ENCODE measurements at places on chromosomes 16 and 17.

DNA sequence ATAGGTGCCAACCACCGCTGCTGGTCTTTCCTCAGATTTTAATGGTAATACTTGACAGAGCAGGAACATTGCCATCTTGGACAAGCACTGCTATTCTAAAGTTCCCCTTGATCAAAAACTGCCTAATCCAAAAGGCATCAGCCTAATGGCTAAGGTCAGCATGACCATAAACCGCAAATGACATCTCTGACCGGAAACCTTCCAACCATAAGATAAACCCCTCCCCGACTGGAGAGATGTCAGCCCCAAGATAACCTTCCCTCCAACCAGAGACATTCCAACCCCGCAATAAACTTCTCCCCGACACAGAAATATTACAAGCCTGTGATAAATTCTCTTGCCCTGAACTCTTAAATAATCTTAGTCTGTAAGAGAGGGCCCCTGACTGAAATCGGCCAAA, 7.4 kb upstream of the DHX40 start:
- DNase-seq = no peak

DNA sequence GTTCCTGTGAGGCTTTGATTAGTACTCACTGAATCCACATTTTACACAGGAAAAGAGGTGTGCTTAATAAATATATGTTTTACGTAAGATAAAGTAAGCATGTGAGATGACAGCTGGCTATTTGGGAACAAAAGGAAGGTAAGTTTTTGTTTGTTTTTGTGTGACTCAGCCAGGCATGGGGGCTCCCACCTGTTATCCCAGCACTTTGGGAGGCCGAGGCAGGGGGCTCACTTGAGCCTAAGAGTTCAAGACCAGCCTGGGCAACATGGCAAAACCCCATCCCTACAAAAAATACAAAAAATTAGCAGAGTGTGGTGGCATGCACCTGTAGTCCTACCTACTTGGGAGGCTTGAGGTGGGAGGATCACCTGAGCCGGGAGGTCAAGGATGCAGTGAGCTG, 17.9 kb downstream of the GPR142 start:
- no peak for DNase-seq

- DNase-seq = no peak
Observed at GRCh38 chr16:27149986-27150385, 53.3 kb upstream of the KDM8 start.

GRCh38 chr17:5225668-5226457, 8.8 kb downstream of the SCIMP start:
- no peak for DNase-seq

GRCh38 chr17:9538626-9539025, 37.0 kb downstream of the STX8 start:
- no peak for DNase-seq

- DNase-seq = no peak
Observed at GRCh38 chr16:80557037-80557436, 16.2 kb downstream of the DYNLRB2 start.

DNA sequence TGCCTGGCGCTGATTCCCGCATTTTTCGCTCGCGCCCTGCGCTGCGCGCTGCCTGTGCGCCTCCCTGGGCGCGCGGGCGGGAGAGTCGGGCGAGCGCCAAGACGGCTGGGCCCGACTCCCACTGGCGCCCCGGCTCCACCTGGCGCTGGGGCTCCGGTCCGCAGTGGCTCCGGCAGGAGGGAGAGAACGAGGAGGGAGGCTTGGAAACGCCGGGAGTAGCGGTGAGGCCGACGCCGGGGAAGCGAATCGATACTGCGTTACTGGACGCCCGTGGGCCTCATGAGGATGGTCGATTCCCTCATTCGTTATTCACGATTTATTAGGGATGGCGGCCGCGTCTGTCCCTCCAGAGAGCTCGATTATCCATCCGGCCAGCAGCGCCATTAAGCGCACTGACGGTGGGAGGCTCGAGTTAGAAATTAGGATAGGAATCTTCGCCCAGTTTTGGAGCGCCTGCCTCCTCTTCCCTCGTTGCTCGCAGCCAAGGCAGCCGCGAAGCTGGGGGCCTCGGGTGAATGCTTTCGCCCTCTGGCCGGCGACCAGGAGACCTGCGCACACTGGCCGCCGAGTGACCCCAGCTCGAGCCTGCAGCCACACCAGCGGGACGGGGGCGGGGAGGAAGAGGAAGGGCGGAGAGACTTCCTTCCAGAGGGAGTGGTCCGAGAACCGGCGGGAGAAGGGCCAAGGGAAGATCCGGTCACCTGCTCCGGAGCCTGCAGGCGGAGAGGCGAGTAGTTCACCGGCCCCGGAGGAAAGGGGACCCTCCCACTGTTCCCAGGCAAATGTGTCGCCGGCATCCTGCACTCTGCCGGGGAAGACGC, 1.3 kb upstream of the PCGF2 start:
- peak; percentile 49 for DNase-seq

DNA sequence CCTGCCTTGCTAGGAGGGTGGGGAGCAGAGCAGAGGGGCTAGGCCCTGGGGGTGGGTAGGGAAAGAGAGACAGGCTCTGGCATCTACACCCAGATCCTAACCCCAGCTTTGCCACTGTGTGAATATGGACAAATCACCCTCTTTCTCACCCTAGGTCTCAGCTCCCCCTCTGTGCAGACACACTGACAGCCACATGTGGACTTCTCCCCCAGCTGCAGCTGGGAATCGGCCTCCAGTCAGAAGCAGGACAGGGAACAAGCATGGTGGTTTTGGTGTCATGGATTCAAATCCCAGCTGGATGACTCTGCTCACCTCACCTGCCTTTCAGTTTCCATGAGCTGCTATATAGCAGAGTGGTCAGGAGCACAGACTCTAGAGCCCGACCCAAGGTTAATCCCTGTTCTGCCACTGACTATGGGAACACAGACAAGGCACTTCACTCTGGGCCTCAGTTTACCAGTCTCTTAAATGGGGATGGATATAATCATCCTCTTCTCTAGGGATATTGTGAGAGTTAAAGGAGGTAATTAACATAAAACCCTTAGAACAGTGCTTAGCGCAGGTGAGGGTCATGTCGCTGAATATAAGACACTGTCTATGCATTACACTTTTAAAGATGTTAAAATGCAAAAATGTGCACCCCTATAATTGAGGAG, 26.2 kb upstream of the MAP3K14 start:
- no peak for DNase-seq

DNA sequence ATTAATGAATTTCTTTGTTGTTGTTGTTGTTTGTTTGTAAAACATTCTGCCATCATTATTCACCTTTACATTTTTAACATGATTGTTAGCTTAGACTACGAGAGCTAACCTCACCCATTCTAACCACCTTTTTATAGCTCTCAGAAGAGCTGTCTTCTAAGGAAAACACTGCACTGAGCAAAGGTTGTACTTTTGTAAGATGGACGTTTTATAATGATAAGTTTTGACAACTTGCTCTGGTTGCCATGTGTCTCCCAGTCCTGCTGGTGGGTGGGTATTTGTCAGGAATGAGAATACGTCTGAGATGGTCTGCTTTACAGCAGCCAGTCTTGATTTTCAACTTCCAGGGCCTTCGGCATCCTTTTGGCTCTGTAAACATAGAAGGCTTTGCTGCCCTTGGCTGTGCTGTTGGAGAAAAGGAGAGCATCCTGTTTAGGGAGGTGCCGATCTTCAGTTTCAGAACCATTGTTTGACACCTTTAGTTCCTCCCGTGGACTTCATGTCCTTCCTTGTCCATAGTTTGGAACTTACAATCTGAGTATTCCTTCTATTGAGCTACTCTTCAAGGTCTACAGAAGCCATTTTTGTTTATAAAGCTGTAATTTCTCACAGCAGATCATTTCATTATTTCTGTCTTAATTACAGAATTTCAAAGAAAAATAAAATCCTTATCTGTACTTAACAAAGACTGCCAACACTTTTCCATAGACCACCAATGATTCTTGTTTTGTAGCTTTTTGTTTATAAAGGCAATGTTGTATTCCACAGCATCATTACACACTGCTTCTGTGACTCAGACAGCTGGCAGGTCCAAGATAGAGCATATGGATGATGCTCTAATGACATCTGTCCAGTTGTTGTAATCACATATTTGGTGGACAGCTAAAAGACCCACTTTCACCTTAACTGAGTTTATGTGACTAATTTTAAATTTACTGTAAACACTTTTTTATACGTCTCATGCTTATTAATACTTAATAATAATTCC, 270.1 kb upstream of the TBX2 start:
- peak; percentile 64 for DNase-seq

GRCh38 chr17:7673239-7673638, 14.1 kb downstream of the TP53 start:
- no peak for DNase-seq

- no peak for DNase-seq
Observed at GRCh38 chr17:19336938-19337711, 25.4 kb downstream of the B9D1 start.

- DNase-seq = no peak
Observed at GRCh38 chr17:79235808-79236207, 161.2 kb downstream of the ENGASE start.

- DNase-seq = no peak
Observed at GRCh38 chr16:55530316-55530856, 21.5 kb downstream of the LPCAT2 start.

- peak; percentile 60 for DNase-seq
Observed at GRCh38 chr16:22077700-22078313, 14.5 kb upstream of the VWA3A start.

DNA sequence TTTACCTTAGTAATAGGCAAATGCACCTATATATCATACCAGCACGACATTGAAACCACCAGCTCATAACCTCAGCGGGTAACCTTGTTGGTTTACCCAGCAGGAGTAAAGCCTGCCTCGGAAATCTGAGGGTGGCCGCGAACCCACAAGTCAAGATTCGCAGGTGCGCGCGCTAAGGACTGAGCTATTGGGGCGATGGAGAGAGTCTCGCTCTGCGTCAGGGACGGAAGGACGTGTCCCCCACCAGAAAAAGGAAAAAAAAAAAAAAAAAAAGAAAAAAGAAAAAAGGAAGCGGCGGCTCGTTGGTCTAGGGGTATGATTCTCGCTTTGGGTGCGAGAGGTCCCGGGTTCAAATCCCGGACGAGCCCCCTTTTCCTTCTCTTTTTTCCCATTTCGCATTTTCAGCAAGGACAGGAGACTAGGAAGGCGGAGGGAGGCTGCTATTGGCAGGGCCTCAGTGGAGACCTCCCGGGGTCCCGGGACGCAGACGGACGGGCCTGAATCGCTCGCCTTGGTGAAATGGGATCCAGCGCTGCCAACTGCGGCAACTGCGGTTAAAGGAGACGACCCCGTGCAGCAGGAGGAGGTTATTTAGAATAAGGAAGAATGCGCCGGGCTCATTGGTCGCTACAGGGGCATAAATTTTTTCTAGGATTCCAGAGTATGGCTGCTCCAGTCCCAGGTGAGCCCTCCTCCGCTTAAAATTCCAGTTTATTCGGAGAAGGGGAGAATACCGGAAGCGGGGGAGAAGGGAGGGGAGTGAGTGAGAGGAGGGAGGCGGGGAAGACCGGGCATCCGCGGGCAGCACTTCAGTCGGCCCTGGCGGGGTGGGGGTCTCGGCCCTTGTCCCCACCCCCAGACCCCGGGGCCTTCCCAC, at the start of gene OR1F1:
OR1F1 (plus strand) TSS at position 407 of the 877 bp plus-strand sequence.
- peak; percentile 76 for DNase-seq

- no peak for DNase-seq
Observed at GRCh38 chr17:76447931-76448652, 4.9 kb downstream of the UBE2O start.

DNA sequence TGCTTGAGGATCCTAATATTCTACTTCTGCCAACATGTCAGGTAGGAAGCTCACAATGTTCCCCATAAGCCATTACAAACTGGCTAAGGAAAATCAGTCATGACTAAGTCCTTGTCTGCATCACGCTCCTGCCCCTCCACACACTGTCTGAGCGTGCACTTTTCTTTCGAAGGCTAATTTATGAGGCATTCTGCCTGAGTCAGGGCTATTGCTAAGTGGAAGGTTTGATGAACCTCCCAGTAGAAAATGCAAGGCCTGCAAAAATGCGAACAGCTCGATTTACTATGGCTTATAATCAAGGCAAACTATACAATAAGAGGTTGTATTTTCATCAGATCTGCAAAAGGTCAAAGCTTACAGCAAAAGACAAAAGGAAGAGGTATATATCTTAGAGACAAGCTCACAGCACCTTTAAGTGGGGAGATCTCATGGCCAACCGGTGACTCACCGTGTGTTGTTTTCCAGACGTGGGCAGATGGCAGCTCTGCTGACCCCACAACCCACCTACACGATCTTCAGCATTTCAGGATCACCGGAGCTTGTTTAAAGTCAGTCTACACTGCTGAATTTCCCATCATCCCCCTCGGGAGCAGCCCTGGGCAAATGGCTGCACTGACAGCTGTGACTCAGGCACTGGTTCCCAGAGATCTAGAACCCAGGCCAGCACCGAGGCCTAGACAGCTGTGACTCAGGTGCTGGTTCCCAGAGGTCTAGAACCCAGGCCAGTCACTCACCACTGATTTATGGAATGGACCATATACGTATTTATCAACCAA, 26.1 kb downstream of the MEAK7 start:
- peak; percentile 64 for DNase-seq

DNA sequence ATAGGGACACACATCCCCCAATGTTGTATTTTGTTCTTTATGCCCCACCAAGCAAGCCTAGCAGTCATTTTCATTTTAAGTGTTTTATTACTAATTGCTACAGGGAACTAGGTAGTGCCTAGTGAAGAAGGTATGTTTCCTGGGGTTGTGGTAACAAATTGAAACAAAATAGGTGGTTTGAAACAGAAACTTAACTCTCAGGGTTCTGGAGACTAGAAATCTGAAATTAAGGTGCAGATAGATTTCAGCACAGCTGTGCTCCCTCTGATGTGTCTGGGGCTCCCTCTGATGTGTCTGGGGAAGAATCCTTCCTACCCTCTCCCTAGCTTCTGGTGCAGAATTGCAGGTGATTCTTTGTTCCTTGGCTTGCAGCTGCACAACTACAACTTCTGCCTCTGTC, 390.1 kb downstream of the ZFHX3 start:
- no peak for DNase-seq

Data from HCEC 1CT (cell line).